ENCODE measurements at places on chromosomes 2 and 18. TPM values are rescaled to one million over a fixed set of nuclear protein-coding genes. Genes with fewer than 3 reads are reported as not detected.

GRCh38 chr18:44537526-44537925, 143.2 kb upstream of the SETBP1 start:
- no peak for DNase-seq

Gene TLK1
- total RNA-seq, result 122 TPM

GRCh38 chr2:204021290-204022081, 84.9 kb downstream of the ICOS start:
- DNase-seq, result no peak

DNA sequence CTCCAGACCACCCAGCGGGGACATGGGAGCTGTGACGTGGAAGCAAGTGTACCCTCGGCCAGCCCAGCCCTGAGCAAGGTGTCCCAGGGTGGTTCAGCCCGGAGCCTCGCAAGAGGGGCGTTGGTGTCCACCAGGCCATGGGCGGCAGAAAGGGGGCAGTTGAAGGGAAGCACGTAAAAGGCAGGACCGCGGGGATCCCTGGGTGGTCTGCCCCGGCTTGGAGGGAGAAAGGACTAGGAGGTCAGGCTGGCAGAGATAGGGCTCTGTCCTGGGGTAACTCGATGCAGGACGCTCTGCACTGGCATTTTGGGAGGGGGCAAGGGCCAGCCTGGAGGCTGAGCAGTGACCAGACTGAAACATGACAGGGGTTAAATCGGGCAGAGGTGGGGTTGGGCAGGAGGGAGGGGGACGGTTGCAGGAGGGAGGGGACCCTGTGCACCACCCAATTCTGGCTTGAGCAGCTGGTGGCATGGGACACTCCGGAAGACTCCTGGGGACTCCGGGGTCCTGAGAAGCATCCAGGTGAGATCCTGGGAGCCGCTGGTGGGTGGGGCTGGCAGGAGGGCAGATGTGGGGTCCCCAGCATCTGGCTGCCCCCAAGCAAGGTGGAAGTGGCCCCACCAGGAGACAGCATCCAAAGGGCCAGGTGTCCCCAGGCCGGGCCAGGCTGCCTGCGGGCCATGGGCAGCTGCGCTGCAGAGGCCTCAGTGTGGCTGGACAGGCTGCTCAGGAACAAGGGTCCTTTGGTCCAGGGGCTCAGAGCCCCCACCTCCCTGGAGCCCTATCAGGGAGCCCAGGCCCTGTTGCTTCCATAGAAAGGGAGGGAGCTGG, 46.8 kb upstream of the GPC1 start:
- no peak for DNase-seq

- no peak for DNase-seq
Observed at GRCh38 chr2:28620801-28621171, 124.9 kb downstream of the PLB1 start.

GRCh38 chr2:26850000-26850431, 2.1 kb downstream of the DPYSL5 start:
- no peak for DNase-seq

GRCh38 chr2:72211350-72211749, 63.7 kb upstream of the CYP26B1 start:
- DNase-seq, result no peak
